ENCODE measurements at places on chromosomes 1 and 21.

DNA sequence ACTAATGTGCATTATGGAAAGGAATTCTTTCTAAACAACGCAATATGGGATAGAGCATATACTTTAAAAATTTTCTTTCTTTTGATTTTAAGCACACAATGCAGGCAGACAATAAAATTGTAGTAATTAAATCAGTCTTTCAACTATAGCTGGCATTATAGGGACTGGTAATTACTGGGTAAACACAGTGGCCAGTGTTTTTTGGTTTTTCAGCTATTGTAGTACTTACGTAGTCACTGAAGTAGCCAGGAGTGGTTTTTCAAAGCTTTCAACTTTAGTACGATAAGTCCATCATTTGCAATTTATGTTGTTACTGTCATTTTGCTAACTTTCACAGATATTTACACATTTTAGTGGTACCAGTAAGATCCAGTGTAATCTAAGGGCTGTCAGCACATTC, 50.6 kb downstream of the RAB3GAP2 start:
- DNase-seq, result no peak

- DNase-seq, result no peak
Measured at GRCh38 chr1:220012259-220012658, 34.0 kb downstream of the EPRS1 start.

DNA sequence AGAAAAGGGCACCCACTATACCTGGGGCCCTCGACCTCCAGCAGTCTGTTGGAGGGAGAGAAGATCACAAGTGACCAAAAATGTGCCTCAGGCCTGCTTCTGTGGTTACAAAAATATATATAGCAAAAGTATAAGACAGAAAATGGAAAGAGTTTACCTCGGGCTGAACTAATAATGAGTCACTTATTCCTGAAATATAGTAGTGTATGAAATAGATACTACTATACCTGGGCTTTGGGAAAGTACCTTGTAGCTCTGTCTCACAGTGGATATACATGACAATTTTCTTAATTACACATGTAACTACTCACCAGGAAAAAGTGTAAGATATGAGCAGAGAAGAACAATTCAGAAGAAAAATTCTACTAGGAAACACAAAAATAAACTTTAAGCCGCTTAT, 7.3 kb upstream of the APCS start:
- DNase-seq, result no peak

- no peak for DNase-seq
Measured at GRCh38 chr1:212625781-212626450, 17.4 kb downstream of the ATF3 start.

DNA sequence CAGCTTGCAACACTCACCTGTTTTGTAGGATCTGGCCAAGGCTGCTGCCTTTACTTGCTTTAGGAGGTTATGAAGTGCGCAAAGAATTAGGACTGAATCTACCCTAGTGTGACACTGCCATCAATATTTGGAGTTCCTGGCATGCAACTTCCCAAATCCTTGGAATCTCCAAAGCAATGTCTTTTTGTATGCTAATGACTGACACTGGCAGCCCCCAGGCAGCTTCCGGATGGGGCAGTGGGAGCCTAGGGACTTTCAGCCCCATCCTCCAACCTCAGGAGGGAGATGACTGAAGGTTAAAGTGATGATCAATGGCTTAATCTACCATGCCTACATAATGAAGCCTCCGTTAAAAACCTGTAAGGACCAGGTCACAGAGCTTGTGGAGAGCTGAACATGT, 5.5 kb downstream of the RCC2 start:
- DNase-seq, result no peak

GRCh38 chr1:197016751-197017150, 39.4 kb downstream of the CFHR5 start:
- DNase-seq, result no peak

- no peak for DNase-seq
Measured at GRCh38 chr1:205701420-205701819, 21.1 kb upstream of the SLC45A3 start.

DNA sequence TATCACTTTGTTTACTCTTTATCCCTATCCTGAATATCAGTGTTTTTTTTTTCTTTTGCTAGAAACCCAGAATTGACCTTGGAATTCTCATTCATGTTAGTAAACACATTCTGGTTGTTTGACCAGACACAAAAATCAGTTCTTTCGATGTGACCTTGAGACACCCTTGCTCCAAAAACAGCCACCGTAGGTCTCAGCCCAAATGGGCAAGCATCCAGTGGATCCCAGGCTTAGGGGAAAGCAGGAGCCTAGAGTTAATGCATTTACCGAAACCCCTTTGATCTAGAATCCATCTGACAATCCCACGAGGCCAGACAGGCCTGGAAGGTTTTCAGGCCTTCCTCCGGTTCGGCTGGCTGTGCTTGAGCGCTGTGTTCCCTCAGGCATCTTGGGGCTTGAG, 47.6 kb downstream of the IRF2BP2 start:
- DNase-seq, result no peak

DNA sequence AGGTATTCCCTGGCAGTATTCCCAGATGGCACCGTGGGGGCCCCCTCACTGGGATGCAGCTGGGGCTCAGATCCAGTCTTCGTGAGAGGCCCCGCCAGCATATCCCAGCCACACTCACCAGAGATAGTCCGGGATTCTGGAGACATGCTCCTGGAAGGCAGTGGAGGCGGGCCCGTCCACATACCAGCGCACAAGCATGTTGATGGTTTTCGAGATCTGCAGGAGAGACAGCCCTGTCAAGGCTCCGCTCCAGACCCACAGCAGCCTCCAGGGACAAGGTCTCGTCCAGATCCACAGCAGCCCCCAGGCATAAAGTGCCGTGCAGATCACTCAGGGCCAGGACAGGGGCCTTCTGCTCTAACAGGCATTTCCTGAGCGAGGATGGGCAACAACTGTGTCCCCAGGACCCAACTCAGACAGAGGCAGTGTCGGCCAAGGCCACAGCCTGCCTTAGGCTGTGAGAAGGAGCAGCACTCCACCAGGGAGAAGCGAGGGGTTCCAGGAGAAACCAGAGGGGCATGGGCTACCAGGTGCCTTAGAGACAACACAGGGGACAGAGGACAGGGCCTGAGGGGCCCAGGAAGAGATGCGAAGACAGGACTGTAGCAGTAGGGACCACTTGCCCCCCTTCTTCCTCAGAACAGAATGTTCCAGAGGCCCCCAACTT, 14.8 kb downstream of the LSS start:
- DNase-seq, result no peak

GRCh38 chr1:223219318-223219635, 76.2 kb upstream of the TLR5 start:
- DNase-seq, result no peak

DNA sequence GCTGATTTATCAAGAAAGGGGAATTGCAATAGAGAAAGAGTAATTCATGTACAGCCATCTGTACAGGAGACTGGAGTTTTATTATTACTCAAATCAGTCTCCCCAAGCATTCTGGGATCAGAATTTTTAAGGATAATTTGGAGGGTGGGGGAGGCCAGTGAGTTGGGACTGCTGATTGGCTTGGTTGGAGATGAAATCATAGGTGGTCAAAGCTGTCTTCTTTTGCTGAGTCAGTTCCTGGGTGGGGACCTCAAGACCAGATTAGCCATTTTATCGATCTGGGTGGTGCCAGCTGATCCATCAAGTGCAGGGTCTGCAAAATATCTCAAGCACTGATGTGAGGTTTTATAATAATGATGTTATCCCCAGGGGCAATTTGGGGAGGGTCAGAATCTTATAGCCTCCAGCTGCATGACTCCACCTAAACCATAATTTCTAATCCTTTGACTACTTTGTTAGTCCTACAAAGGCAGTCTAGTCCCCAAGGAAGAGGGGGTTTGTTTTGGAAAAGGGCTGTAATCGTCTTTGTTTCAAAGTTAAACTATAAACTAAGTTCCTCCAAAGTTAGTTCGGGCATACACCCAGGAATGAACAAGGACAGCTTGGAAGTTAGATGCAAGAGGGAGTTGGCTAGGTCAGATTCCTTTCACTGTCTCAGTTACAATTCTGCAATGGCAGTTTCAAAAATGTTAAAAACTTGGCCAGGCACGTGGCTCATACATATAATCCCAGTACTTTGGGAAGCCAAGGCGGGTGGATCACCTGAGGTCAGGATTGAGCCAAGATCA, 16.9 kb upstream of the RAB3B start:
- DNase-seq, result no peak

DNA sequence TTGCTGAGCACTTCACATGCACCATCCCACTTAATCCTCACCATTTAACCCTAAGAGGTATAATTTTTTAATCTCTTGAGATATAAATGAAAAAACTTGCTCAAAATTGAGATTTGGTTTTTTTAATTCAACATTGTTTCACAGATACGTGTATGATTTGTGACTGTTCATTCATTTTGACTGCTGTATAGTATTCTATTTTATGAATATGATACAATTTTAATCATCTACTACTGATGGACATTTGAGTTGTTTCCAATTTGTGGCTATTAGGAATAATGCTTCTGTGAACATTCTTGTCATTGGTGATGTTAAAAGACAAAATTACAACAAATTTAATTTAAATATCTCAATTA, 617 bp upstream of the ZMYM6 start:
- no peak for DNase-seq

DNA sequence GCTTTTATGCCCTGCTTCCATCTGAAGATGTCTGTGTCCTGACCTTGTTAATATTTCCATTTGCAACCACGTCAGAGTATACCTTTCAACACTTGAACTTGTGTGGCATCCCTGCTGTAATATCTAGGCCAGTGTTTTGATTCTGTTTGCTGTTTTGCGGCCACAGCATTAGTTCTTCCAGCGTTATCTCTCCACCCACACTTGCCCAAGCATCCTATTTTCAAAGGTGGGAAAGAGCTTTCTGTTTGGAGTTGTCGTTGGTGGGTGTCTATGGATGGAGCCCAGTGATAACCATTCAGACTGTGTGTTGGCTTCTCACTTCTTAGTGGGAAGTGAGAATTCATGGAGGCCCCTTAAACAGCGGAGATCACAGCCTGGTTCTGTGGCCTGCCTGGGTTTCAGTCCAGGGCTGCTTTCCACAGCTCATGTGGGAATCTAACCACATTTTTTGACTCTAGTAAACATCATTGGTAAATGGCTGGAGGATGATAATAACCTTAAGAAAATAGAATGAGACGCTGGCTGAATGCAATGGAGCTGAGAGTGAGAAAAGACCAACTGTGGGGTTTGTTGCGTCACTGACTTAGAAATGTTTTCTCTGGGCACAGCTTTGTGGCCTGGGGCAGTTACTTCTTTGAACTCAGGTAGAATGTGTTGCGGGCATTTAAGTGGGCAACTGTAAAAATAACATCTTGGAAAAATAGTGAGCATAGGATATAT, 7.6 kb downstream of the TENT5C start:
- no peak for DNase-seq

- DNase-seq, result no peak
Measured at GRCh38 chr1:170460414-170461155, 71.4 kb upstream of the GORAB start.

- DNase-seq, result no peak
Measured at GRCh38 chr1:111193712-111194480, 6.5 kb downstream of the DENND2D start.

DNA sequence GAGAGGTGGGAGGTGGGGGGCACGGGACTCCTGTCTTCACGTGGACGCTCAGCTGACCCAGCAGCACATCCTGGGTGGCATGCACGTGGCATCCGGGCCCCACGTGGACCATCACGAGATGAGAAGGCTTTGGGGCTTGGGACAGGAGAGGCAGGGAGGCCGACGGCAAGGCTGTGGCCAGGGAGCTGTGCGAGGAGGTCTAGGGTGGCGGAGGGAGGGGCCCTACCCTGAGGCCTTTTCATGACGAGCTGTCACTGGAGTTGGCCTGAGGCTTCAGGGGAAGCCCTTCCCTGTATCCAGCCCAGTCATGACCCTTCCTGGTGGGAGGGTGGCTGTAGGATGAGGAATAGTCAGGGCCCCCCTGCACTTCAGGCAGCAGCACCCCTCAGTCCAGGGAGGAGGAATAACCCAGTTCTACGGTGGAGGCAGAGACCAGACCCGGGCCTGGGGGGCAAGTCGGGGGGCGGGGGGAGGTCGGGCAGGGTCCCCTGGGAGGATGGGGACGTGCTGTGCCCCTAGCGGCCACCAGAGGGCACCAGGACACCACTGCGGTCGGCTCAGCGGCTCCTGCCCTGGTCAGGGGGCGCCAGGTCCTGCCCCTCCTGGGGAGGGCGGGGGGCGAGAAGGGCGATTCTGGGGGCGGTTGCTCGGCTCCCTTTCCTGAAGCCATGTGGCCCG, 2.0 kb upstream of the PERM1 start:
- DNase-seq, result no peak

- DNase-seq, result peak; percentile 72
Measured at GRCh38 chr1:243917177-243917862, 67.3 kb upstream of the AKT3 start.

GRCh38 chr1:32768110-32768850, 48.9 kb downstream of the YARS1 start:
- DNase-seq, result no peak

DNA sequence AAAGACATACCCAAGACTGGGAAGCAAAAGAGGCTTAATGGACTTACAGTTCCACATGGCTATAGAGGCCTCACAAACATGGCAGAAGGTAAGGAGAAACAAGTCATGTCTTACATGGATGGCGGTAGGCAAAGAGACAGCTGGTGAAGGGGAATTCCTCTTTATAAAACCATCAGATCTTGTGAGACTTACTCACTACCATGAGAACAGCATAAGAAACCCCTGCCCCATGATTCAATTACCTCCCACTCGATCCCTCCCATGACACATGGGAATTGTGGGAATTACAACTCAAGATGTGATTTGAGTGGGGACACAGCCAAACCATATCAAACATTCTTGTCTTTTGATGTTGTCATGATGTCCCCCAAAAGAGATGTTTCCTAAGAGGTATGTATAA, 103.3 kb downstream of the DUSP10 start:
- DNase-seq, result no peak

DNA sequence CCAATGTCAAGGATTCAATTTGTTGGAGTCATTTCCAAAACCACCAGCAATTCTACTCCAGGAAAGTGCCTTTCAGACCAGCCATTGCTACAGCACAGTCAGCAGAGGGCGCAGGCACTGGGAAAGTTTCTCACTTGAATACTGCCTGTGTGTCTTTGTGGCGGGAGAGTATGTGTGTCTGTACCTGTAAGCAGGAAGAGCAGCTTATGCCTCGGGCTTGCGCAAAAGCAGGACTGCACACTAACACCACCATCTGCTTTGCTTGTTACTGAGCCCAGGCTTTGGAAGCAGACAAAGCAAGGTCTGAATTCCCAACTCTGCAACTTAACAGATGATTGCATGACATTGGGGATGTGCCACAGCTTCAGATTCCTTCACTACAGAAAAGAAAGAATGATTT, 7.0 kb upstream of the CTSE start:
- peak; percentile 27 for DNase-seq

GRCh38 chr1:167375949-167376348, 142.4 kb downstream of the CD247 start:
- DNase-seq, result no peak

Data from AG04450 (cell line).